NCI-H82 (cell line): ENCODE measurements at places on chromosomes 2 and 18.

DNA sequence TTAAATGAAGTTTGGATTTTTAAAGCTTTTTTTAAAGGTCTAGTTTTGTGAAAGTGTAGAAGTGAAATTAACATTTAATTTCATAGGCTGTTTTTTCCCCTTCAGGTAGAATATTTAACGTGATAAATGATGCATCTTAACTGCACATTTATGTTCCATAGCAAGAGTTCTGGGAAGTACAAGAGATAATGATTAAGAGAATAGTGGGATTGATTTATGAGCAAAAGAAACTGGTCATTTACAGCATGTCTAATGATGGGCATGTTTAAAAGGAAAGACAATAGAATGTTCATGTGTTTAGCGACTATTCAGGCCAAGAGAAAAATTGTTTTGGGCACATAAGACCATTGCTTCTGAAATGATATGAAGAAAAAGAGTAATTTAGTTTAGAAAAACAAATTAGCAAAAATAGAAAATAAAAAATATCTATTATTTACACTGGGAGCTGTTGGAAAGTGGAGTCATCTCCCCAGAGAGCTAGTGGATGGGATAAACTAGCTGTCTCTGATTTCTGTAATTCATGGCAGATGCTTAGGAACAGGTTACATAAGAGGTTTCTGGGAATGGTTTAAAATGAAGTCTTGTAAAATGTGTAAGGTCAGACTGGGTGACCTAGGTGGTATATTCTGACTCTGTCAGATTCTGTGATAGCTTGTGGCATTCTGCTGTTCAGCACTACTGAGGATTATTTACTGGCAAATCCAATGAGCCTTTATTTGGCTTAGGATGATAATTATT lies 60.7 kb downstream of the WDR7 start:
- DNase-seq: peak; percentile 75

DNA sequence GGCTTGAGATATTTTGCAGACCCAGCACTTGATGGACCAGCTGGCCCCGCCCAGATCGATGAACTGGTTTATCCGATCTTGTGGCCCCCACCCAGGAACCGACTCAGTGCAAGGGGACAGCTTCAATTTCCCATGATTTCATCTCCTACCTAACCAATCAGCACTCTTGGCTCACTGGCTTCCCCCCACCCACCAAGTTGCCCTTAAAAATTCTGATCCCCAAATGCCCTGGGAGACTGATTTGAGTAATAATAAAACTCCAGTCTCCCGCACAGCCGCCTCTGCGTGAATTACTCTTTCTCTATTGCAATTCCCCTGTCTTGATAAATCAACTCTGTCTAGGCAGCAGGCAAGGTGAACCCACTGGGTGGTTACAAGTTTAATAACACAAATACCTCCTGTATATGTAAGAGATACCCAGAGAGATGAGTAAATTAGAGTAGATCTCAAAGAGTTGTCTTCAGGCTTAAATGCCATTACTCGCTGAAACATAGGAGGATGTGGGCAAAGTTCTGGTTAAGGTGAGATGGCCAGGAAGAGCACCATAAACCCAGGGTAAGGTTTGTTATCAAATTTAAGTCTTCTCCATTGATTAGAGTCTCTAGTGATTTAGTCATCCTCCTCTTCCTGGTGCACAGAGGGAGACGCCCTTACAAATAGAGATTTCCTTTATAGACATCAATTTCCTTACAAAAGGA lies 222.8 kb downstream of the ARL4C start:
- DNase-seq: no peak

- DNase-seq: peak; percentile 55
These were observed 1.0 kb upstream of the ANKRD62 start for GRCh38 chr18:12092398-12093229.

GRCh38 chr2:120729406-120730399 lies 6.0 kb upstream of the GLI2 start:
- DNase-seq: no peak

GRCh38 chr2:25454824-25455611 lies 113.3 kb upstream of the DNMT3A start:
- DNase-seq: no peak

- DNase-seq: no peak
These were observed 2.7 kb downstream of the ERFE start for GRCh38 chr2:238161291-238162051.
